ENCODE measurements at places on chromosomes 13 and 19. TPM values are rescaled to one million over a fixed set of nuclear protein-coding genes. Genes with fewer than 3 reads are reported as not detected.

DNA sequence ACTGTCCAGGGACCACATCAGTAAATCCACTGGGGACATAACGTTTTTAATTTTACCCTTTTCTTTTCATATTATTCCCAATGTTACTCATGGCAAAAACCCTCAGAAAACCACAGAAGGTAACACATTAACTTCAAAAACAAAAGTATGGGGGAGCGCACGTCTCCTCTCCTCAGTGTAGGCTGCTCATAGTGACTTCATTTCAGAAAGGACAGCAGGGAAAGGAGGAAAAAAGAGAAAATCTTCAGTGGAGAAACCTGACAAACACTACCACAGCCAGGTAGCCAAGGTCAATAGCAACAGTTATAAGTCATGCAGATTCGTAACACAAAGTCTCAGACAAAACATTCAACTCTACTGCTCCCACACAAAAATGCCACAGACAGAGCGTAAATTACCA lies 21.4 kb downstream of the DZIP1 start:
- no peaks in the 10 kb centered on the region for H3K4me1 ChIP-seq
- no peak for DNase-seq
- H3K4me3 ChIP-seq, result no peak overlapping the region
- no peaks in the 10 kb centered on the region for H3K27me3 ChIP-seq
- no peaks in the 10 kb centered on the region for H3K36me3 ChIP-seq

DNA sequence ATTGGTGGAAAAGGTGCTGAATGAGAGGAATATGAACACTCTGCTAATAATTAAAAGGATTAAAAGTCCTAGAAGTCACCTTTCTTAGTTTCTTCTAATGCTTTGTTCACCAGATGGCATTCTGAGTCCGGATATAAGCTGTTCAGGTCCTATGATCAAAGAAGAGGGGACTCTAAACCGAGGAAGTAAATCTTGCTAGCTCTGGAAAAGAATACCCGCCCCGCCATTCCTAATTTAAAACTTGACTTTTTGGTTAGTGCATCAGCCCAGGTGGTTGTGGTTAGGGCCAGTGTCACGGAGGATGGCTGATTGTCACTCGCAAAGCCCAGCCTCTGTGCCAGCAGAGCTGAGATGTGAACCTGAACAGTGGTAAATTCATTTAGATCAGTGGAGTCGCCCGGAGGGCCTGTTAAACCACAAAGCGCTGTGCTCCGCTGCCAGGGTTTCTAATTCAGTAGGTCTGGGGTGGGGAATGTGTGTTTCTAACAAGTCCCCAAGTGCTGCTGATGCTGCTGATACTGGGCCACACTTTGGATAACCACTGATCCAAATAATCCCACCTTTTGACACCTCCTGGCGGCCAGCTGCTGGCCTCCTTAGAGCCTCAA lies 425.4 kb downstream of the DCT start:
- peaks cover 27% of the 10 kb centered on the region for H3K4me1 ChIP-seq
- H3K27me3 ChIP-seq, result no peaks in the 10 kb centered on the region
- H3K36me3 ChIP-seq, result no peaks in the 10 kb centered on the region

DNA sequence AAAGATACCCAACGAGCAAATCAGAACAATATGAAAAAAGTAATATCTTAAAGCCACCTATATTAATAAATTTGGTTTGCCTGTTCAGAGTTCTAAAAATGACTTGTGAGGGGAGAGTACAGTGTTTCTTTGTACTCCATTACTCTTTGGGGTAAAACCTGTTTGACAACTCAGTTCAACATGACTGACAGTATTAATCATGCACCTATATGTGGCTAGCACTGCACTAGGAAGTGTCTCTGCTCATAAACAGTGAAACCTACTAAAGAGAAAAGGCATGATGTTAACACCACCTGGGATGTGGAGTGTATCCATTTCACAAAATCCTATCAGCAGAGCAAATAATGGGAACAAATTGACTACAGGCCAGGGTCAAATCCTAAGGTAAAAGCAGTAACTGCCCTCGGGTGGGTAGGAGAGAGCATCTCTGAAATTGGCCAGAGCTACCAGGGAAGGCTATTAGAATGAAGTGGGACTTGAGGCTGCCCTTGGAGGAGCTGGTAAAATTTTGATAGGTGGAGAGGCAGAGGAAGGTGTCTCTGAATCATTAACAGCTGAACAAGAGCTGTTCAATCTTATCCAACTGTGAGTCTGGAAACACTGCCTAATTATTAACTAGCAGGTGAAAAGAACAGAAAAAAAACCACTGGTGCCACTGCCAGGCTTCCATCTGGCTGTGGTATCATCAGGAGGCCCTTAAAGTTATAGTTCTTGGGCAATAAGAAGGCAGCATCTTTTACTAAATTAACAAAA lies 365.1 kb downstream of the DNAJC15 start:
- H3K36me3 ChIP-seq, result no peaks in the 10 kb centered on the region
- H3K27ac ChIP-seq, result no peak overlapping the region
- no peak overlapping the region for H3K4me3 ChIP-seq

The KCNJ14 gene
- total RNA-seq, result 6.5 TPM

DNA sequence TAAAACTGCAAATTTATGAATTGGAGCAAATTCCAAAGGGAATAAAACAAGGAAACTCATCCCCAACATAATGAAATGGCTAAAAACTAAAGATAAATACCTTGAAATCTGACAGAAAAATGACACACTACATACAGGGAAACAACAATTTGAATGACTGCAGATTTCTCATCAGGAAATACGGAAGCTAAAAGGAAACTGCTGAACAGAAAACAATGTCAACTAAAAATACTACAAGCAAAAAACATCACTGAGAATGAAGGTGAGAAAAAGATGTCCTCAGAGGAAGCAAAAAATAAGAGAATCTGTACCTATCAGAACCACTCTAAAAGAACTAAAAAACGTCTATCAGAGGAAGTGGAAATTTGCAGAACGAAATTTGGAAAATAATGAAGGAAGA lies 39.5 kb downstream of the ZSWIM9 start:
- H3K27ac ChIP-seq, result no peak overlapping the region
- peaks cover 3% of the 10 kb centered on the region for H3K36me3 ChIP-seq
- no peak for DNase-seq
- H3K4me1 ChIP-seq, result no peaks in the 10 kb centered on the region
- no peak overlapping the region for H3K4me3 ChIP-seq

- H3K27me3 ChIP-seq, result no peaks in the 10 kb centered on the region
- peaks cover 13% of the 10 kb centered on the region for H3K4me1 ChIP-seq
- H3K27ac ChIP-seq, result peak overlapping the region; percentile 37
- no peak for DNase-seq
- no peaks in the 10 kb centered on the region for H3K36me3 ChIP-seq
These were observed 1.4 kb downstream of the BST2 start for GRCh38 chr19:17404015-17404414.

- peaks cover 18% of the 10 kb centered on the region for H3K4me1 ChIP-seq
- no peak for DNase-seq
- no peak overlapping the region for H3K27ac ChIP-seq
- H3K4me3 ChIP-seq, result peak overlapping the region; percentile 49
These were observed 477 bp upstream of the PLEKHF1 start for GRCh38 chr19:29664753-29665214.

GRCh38 chr13:31930901-31931522 lies 100.6 kb upstream of the FRY start:
- DNase-seq, result no peak
- H3K27me3 ChIP-seq, result no peaks in the 10 kb centered on the region
- H3K4me3 ChIP-seq, result no peak overlapping the region
- no peak overlapping the region for H3K27ac ChIP-seq
- no peaks in the 10 kb centered on the region for H3K4me1 ChIP-seq
- H3K36me3 ChIP-seq, result no peaks in the 10 kb centered on the region

DNA sequence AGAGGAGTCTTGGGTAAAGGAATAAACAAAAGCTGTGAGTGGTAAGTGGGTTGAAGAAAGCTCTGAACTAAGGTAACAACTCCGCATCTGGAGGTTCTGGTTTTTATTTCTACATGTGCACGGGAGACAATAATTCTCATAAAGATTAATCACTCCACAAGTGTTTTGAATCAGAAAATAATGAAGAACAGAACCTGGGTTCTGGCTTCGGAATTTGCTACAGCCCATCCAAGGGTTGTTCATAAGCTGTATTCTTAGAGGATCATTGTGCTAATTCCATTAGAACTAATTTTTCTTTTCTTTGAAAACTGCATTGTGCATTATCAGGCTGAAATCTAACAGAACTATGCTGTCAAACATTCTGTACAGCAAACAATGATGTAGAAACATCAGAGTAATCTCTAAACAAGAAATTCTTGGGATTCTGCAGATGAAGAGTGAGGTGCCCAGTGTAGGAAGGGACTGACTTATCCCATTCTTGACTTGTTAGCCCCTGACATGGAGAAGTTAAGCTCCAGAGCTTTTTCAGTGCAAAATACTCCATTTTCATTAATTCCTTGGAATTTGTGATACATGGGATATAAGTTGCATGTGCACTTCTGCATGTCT lies 368.2 kb downstream of the COG6 start:
- no peak for DNase-seq
- H3K4me3 ChIP-seq, result no peak overlapping the region
- H3K36me3 ChIP-seq, result no peaks in the 10 kb centered on the region
- H3K27me3 ChIP-seq, result no peaks in the 10 kb centered on the region
- no peaks in the 10 kb centered on the region for H3K4me1 ChIP-seq

The FFAR2 gene
- total RNA-seq, result not detected

The ATP12A gene
- 0.39 TPM for total RNA-seq

The ZIC5 gene
- 25.2 TPM for total RNA-seq

DNA sequence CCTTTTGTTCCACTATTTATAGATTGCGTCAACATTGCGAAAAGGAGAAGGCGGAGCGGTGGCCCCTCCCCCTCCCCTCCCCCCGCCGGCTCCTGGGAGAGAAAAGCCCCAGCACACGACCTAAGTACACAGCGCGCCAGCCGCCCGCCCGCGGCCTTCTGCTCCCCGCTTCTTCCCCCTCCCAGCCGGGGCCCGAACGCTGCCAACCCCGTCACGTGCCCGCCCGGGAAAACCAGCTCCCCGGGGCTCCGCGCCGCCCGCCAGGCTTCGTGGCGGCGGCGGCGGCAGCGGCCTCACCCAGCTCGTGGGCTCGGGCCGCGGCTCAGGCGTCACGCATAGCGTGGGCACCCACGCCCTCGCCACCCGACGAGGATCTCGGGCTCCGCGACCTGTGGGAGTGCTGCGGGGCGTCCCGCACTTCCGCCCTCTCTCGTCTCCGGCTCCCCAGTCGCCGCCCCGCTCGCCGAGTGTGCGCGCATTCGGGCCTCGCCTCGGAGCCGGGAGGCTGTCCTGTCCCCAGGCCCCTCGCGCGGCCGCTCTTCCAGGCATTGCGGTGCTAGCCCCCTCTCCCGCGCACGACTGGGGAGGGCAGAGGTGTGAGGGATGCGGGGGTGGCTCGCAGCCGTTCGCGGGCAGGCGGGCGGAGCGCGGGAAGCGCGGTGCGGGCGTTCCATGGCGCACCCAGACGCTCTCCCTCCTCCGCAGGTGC lies 110.5 kb downstream of the KCNRG start:
- H3K4me1 ChIP-seq, result peaks cover 34% of the 10 kb centered on the region
- peak; percentile 94 for DNase-seq
- no peaks in the 10 kb centered on the region for H3K27me3 ChIP-seq
- H3K27ac ChIP-seq, result peak overlapping the region; percentile 99
- H3K4me3 ChIP-seq, result peak overlapping the region; percentile 91

GRCh38 chr13:36261011-36261410 lies 36.6 kb downstream of the CCDC169 start:
- H3K4me3 ChIP-seq, result no peak overlapping the region
- no peak overlapping the region for H3K27ac ChIP-seq
- no peaks in the 10 kb centered on the region for H3K27me3 ChIP-seq
- no peak for DNase-seq
- no peaks in the 10 kb centered on the region for H3K36me3 ChIP-seq
- no peaks in the 10 kb centered on the region for H3K4me1 ChIP-seq

DNA sequence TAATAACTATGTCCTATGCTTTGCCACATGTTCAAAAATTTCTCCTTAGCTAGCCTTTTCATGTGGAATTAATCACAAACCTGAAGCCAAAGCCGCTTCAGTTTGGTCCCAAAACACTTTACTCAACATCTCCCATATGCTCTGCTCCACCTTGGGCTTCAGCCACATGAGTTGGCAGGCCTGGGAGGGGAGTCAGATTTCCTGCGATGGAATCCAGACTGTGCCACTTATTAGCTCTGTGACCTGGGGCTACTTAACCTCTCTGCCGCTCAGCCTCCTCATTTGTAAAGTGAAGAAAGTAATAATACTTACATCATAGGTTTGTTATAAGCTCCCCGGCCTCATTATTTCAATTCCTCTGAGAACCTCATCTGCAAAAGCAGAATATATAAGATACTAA lies 272.0 kb downstream of the LMO7 start:
- no peaks in the 10 kb centered on the region for H3K4me1 ChIP-seq
- H3K27ac ChIP-seq, result no peak overlapping the region
- peaks cover 59% of the 10 kb centered on the region for H3K27me3 ChIP-seq
- DNase-seq, result no peak

DNA sequence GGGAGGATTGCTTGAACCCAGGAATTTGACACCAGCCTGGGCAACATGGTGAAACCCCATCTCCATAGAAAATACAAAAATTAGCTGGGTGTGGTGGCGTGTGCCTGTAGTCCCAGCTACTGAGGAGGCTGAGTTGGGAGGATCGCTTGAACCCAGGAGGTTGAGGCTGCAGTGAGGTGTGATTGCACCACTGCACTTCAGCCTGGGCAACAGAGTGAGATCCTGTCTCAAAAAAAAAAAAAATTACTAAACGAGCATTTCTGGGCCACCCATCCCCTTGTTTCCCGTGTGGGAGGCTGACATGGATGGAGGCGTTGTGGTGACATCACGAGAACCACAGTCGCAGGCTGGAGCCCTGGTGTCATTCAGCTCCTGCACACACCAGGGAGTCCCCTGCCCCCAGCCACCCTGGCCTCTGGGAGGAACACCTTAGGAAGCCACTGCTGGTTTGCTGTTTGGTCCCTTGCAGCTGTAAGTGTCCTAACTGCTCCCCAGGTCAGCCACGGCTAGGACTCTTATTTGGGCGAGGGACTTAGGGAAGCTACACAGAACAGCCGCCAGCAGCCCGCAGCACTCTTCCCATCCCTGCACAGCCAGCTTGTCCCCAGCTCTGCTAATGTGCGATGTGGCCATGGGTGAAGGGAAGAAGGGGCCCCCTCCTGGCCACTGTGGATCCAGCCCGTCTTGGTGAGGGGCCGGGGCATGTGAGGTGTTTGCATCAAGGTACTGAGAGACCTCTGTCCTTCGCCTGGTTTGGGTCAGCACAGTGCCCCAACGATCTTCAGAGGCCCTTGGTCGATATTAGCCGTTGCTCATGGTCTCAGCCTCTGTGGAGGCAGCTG lies 12.7 kb downstream of the NKPD1 start:
- H3K4me1 ChIP-seq, result peaks cover 5% of the 10 kb centered on the region
- H3K36me3 ChIP-seq, result peaks cover 13% of the 10 kb centered on the region
- H3K4me3 ChIP-seq, result no peak overlapping the region
- peaks cover 14% of the 10 kb centered on the region for H3K27me3 ChIP-seq
- no peak overlapping the region for H3K27ac ChIP-seq

The PRR12 gene
- total RNA-seq, result 51.4 TPM

GRCh38 chr13:79681069-79681468 lies 200.1 kb downstream of the NDFIP2 start:
- H3K4me3 ChIP-seq, result no peak overlapping the region
- no peaks in the 10 kb centered on the region for H3K4me1 ChIP-seq
- H3K36me3 ChIP-seq, result no peaks in the 10 kb centered on the region
- no peak for DNase-seq
- H3K27ac ChIP-seq, result no peak overlapping the region

Measured in A673 (cell line).